Trophoblast cell (in vitro differentiated cells and primary cell): ENCODE measurements at places on chromosomes 6 and 20.

DNA sequence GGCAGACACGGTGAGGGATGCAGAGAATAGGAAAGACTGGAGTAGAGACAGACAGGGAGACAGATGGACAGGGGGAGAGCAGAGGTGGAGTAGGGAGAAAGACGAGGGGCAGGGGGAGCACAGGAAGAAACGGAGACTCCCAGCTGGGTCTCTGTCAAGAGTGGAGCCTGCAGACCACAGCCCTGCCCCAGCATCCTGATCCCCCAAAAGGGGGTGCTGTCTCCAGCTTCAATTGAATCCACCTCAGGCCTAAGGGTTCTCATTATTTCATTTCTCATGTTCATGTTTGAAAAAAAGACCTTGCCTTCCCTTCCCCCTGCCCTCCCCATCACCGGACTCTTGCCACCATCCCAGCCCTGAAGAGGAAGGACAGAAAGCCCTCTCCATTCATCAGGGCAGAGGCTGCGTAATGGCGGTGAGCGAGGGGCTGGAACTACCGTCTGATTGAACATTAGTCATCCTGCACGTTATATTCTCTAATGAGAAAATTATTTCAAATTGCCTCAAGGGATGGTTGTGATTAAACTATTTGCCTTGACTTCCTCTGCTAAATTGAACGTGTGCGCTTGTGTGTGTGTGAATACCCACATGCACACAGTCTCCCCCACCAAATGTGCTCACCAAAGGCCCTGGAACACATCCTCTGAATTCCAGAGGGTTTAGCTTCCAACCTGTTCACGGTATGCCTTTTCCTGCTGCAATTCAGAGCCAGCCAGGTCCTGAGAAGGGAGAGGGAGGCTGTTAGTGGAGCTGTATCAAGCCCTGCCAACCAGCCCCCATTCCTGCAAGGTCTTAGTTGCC, 98.3 kb downstream of the CDC5L start:
- DNase-seq = no peak

DNA sequence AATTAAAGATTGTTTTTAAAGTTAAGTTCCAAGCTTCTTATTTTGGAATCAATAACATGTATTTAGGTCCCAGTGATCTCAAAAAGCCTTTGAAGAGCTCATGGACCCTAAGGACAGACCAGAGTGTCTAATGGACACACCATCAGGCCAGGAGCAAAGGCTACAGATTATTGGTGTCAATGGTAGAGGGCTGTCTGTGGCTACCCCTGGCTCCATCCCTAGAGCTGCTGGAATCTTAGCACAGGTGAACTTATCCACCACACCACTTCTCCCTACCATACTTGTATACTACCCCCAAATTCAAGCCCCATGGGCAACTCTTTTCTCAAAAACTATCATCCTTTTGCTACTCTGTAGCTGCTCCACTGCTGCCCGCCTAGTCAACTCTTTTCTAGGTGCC, 79.4 kb upstream of the BEND6 start:
- no peak for DNase-seq

DNA sequence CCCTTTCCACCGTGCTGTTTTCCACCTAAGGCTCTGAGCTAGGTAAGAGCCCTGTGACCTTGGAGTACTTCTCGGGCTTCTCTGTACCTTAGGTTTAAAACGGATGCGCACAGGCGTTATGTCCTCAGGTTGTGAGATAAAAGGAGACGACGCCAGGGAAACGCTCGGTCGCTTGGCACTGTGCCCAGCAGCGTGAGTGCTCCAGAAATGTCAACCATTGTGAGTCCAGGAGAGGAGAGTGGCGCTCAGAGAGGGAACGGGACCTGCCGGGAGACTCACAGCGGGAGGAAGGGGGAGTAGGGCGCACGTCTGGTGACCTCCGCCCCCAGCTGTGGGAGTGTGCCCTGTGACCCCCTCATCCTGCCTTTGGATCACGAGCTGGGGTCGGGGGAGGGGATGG, 33.8 kb upstream of the SCRT2 start:
- DNase-seq = no peak

- DNase-seq = peak; percentile 36
These were observed 62.8 kb downstream of the FILIP1 start for GRCh38 chr6:75430631-75431325.

GRCh38 chr6:4649728-4650127, 126.5 kb upstream of the CDYL start:
- DNase-seq = no peak

- DNase-seq = no peak
These were observed 106.8 kb upstream of the BEND6 start for GRCh38 chr6:56848105-56848504.

- no peak for DNase-seq
These were observed 3.3 kb upstream of the HMGN4 start for GRCh38 chr6:26534681-26535465.

GRCh38 chr6:11164717-11165646, 53.5 kb upstream of the ERVFRD-1 start:
- DNase-seq = no peak

GRCh38 chr6:87184762-87185250, 29.4 kb downstream of the ZNF292 start:
- no peak for DNase-seq

DNA sequence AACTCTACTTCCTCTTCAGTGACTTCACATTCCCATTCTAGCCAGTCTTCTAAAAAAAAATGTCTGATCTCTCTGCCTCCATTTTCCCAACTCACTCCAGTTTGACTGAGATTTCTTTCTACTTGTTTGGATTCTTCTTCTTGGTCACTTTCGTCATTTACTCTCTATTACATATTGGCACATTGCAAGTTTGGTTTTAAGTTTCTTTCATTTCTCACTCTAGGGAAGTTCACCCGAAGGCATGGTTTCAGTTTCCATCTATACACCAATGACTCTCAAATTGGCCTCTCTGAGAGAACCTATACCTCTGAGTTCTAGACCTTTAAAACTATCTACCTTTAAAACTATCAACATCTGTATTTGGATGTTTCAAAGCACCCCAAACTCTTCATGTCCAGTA, 51.3 kb downstream of the CD109 start:
- DNase-seq = no peak

- DNase-seq = peak; percentile 72
These were observed 5.7 kb downstream of the LMBRD1 start for GRCh38 chr6:69791065-69791471.

DNA sequence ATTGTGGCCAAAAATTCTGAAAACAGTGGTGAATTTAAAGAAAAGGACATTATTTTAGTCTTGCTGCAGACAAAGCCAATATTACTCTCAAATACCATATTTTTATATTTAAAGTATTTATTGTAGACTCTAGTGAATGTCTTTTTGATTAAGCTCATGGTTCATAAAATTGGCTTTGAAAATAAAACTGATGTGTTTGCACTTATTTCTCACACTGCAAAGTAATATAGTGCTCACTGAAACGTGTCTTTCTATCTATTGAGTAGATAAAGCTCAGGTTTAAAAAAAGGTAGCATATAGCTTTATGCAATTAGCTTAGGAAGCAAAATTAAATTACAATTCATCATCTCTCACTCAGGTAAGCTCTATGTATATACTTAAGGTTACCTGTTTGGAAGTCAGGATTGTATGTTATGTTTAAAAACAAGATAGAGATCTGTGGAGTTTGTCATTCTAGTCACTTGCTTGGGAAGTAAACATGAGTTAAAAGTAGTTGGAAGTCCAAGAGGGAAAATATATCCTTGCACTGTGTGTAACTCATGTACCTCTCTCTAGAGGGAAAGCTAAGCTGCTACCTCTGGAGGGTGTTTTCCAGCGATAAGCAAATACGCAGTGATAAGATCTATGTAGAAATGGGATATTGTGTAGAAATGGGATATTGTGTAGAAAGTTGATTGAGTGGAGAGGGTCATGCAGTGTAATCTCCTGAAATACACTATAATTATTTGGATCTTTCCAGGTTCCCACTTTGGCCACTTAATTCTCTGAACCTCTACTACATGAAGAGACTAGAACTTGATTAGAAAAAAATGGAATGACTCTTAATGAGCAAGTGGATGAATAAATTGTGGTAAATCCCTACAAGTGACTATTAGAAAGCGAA, 29.9 kb upstream of the SPTLC3 start:
- DNase-seq = no peak

GRCh38 chr6:45988635-45989034, 27.0 kb downstream of the CLIC5 start:
- no peak for DNase-seq

- DNase-seq = peak; percentile 97
These were observed 159.9 kb downstream of the OR2B2 start for GRCh38 chr6:27752038-27752885.

GRCh38 chr6:54085541-54085940, 25.7 kb upstream of the MLIP start:
- no peak for DNase-seq

DNA sequence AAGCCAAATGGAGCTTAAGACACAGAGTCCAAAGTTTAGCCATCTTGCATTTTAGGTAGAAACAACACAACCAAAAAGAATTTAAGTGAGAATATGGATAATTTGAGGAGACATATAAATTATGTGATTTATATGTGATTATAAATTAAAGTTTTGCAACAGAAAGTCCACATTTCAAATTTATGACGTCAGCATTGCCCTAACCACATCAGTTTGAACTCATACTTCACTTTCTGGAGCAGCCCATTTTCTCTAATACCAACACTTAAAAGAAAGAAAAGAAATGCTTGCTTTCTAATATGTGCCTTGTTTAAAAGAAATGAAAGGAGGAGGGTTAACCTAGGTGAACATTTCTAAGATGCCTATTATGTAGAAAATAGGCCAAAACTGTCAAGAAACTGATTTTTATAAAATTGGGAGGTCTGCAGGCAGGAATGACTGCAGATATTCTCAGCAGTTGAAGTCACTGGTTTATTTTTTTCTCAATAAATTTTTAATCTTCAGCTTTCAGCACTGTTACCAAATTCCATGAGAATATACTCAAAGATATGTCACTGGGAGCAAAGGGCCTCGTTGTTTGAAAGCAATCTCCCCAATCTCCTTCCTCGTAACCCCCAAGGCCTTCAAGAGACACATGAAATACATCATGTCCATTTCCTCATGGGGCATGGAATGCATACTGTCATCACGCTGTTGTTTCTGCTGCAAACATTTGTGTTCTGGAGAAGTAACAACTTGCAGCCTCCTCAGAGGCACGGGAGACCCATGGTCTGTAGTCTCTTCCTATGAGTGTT, 137.8 kb downstream of the SOD2 start:
- DNase-seq = no peak

DNA sequence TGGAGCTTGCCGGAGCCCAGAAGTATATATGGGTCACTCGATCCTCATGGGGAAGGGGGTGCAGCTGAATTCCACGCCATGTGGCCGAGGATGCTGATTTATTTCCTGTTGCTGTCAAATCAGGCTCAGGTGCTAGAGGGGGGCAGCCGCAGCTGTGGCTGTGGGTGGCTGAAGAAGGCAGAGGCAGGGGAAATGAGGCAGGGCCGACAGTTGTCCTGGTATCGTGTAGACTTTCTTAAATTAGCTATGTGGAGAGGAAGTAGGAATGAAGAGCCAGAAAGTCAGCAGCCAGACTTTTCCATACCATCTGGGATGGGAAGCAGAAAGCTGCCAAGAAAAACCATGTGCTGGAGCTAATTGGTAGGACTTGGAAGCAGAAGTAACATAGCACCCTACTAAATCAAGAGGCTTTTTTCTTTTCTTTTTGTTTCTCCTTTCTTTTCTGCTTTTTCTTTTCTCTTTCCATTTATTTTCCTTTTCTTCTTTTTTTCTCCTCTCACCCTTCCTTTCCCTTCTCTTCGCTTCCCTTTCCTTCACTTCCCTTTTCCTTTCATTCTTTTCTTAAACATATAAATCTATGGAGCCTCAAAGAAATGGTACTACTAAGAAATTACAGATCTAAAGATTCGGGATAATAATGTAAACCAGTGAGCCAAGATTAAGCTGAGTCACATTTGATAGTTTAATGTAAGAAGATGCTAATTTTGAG, 90.6 kb upstream of the CD83 start:
- no peak for DNase-seq

DNA sequence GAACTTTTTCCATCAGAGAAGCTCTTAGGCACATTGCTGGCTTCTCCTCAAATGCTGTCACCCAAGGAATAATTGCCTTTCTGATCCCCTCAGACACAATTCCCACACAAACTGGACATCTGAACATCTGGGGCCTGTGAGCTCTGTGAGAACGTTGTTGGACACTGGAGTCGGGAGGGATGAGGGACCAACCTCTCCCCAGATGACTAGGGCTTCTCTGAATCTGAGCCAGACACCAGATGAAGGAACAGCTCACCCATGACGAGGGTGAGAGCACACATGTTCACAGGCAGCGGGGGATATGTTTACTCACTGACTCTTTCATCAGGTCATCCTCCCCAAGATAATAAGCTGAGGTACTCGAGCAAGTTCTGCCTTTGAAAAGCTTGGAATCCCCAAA, 283.9 kb upstream of the SUPT3H start:
- no peak for DNase-seq

- no peak for DNase-seq
These were observed 140.6 kb downstream of the TBC1D7 start for GRCh38 chr6:13187692-13188091.

- no peak for DNase-seq
These were observed 11.8 kb downstream of the CFAP61 start for GRCh38 chr20:20063941-20064702.

GRCh38 chr6:128478230-128479047, 42.0 kb downstream of the PTPRK start:
- no peak for DNase-seq

DNA sequence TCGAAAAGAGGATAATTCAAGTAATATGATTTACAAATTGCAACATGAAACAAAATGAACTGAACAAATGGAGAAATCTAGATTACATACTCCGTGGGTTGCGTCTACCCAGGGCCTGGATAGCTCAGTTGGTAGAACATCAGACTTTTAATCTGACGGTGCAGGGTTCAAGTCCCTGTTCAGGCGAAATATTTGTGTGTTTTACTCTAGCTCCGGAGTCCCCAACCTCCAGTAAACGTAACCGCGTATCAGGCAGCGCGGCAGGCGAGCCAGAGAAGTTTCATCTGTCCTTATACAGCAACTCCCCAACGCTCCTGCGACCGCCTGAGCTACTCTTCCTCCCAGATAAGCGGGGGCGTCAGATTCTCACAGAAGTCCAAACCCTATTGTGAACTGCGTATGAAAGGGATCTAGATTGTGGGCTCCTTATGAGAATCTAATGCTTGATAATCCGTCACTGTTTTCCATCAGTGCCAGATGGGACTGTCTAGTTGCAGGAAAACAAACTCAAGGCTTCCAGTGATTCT, 176.1 kb downstream of the TRIM27 start:
- DNase-seq = peak; percentile 27

DNA sequence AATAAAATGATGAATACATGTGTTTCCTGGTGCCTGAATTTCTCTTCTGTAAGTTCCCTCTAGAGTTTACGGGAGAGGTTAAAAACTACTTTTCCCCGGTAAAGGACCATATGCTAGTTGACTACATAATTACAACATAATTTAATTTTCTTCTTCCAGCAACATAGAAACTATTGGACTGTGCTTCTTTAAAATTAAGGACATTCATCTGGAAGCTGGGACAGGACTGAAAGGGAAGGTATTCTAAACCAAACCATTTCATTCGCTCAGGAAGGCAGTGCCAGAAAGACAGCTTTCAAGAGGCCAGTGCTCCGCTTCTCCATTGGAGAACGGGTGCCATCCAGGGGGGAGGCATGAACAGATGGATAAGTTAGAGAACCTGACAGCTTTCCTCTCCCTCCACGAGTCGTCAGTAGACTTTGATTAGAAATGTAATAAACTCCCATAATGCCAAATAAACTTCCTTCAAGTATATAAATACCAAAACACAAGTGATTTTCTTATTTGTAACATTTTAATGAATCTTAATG, 458.0 kb upstream of the SOX4 start:
- DNase-seq = no peak
